ENCODE measurements at places on chromosomes 1 and 21.

DNA sequence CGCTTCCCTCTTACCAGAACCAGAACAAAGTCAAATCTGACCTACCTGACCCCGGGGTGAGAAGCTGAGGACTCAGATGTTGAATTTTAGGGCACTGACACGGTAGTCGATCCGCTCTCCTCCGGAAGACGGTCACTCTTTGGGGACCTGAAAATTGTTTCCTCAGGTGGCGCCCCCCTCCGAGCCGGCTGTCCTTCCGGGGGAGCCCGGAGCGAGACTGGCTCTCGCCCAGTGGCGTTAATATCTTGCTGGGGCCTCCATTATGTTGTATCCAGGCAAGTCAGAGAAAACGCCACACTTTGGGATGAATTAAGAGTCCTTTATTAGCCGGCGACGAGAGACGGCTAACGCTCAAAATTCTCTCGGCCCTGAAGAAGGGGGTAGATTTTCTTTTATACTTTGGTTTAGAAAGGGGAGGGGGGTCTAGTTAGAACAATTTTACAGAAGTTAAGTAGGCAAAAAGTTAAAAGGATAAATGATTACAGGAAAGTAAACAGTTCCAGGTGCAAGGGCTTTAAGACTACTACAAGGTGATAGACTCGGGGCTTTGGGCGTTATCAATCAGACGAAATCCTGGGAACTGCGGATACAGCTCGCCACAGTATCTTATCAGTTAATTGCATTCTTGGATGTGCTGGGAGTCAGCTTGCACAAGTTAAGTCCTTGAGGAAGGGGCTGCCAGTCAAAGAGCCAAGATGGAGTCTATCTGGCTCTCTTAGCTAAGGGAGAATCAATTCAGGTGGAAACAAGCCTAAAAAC is 269.5 kb downstream of the DSCAM start:
- no peak for DNase-seq

GRCh38 chr1:157011845-157012244 is 33.7 kb downstream of the ARHGEF11 start:
- no peak for DNase-seq

DNA sequence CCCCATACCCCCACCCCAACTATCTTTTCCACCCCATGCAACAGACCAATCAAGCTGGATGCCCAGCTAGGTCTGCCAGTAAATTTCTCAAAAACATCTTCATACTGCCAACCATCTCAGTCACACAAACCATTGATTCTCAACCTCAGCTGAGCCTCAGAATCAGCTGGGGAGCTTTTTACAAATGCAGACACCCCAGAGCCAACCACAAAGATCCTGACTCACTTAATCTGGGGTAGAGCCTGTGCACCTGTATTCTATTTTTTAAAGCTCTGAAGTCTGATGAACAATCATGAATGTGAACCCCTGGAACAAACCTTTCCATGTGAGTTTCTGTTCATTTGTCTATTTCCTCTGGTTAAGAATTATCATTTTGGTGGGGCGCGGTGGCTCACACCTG is 66.0 kb downstream of the ZNF281 start:
- DNase-seq = no peak

DNA sequence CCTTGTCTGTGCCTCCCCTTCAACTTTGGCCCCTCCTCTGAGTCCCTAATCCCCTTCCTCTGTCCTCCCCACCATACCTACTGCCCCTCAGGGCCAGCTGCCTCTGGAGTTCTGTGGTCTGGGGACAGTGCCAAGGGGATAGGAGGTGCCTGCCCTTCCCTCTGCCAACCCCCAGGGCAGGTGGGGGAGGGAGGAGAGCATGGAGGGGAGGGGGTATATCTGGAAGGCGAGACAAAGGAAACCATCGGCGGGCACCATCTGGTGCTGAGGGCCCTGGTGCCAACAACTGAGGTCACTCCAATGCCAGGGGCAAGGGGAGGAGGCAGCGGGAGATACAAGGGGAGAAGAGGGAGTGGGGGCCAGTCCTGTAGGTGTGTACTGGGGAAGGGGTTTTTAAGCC is 9.6 kb downstream of the RAB25 start:
- DNase-seq = peak; percentile 43

- DNase-seq = peak; percentile 62
Observed at GRCh38 chr1:9324246-9325096, 31.8 kb downstream of the SPSB1 start.

- peak; percentile 49 for DNase-seq
Observed at GRCh38 chr1:23555270-23555985, 3.9 kb downstream of the ID3 start.

All from H7 (cell line).